ENCODE measurements at places on chromosomes 2 and 18. TPM values are rescaled to one million over a fixed set of nuclear protein-coding genes. Genes with fewer than 3 reads are reported as not detected.

Gene LYPD1
- total RNA-seq: 3.9 TPM

Gene CTIF
- 43.4 TPM for total RNA-seq

Gene C2orf66
- total RNA-seq: not detected

Gene ALPP
- total RNA-seq: not detected

Gene OST4
- 734 TPM for total RNA-seq

Gene POTEC
- total RNA-seq: under 0.01 TPM

Gene DSEL
- 43.2 TPM for total RNA-seq

Gene SLC23A3
- 2.4 TPM for total RNA-seq

Gene DSG4
- total RNA-seq: not detected

Gene CFC1B
- not detected for total RNA-seq

Gene MC4R
- not detected for total RNA-seq

Gene CNTNAP5
- not detected for total RNA-seq

Gene TDRD15
- total RNA-seq: not detected

Gene SPC25
- total RNA-seq: 0.28 TPM

Gene SERPINB13
- not detected for total RNA-seq

Gene SCN1A
- 0.28 TPM for total RNA-seq

Gene CD302
- total RNA-seq: 6.1 TPM

Gene MERTK
- total RNA-seq: 0.14 TPM

Gene AKAIN1
- not detected for total RNA-seq

Gene TGFA
- 0.28 TPM for total RNA-seq

Gene AQP12A
- total RNA-seq: not detected

Gene IL36G
- total RNA-seq: not detected

Gene LOXHD1
- not detected for total RNA-seq

Gene GRHL1
- 0.37 TPM for total RNA-seq

Gene PPP1R7
- 86.0 TPM for total RNA-seq

Gene SALL3
- not detected for total RNA-seq

Gene TMEM247
- not detected for total RNA-seq

Gene SLC4A3
- total RNA-seq: 2.1 TPM

Gene TBR1
- not detected for total RNA-seq

Gene CD207
- total RNA-seq: not detected

Gene HOXD8
- total RNA-seq: 1.6 TPM

Gene NT5C1B
- not detected for total RNA-seq

Gene NCL
- 198 TPM for total RNA-seq

Measured in smooth muscle cell of bladder (primary cell).